Fibroblast of skin of scalp (primary cell): ENCODE measurements at places on chromosomes 1 and 21.
A peak's percentile ranks its signal among the peaks of the same experiment; 100 is the strongest.

- DNase-seq = no peak
Observed at GRCh38 chr1:168386949-168387586, 106.4 kb downstream of the TBX19 start.

- peak; percentile 100 for DNase-seq
Observed at GRCh38 chr1:218496561-218496960, 151.4 kb downstream of the TGFB2 start.

DNA sequence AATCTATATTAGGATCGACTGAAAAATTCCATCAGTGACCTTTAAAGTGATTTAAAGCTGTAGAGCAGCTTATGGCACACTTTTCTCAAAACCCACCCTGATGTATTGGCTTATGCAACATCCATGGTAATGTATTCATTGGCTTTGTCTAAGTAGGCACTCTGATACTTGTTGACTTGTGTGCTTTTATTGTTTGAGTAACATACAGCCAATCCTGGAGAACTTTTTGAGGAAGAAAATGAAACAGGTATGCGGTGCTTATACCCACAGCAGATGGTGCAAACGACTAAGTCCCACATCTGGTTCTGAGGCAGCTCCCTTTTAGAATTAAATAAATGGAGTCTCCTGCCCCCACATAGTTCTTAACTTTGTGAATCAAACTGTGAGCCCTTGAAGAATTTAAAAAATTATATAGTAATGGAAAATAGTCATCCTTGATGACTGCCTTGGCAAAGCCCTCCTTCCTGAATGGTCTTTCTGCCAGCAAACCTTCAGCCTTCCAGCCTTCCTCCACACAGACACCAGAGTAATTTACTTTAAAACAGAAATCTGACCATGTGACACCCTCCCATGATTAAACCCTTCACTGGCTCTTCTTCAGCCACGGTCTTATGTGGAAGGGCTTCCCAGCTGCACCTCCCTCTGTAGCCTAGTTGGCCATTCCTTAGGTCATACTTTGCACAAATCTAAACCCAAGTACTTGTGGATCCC, 116.0 kb downstream of the BCAR3 start:
- peak; percentile 57 for DNase-seq

- DNase-seq = peak; percentile 9
Observed at GRCh38 chr1:205812271-205812877, 624 bp downstream of the SLC41A1 start.

DNA sequence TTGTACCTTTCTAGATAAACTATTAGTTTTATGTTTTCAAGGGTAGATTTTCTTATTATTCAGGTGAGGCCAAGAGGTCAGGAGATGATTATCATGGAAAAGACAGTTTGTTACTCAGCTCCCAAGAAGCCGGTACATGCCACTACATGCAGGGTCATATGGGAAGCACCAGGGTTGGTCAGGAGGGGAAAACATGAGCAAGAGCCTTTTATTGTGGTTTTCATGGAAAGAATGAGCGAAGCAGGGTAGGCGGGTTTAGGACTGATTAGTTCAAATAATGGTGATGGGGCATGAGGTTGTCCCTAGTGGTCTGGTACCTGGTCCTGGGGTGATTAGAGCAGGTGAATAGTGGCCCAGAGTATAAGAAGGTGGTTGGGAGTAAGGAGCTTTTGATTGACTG, 189.9 kb downstream of the APP start:
- DNase-seq = no peak

DNA sequence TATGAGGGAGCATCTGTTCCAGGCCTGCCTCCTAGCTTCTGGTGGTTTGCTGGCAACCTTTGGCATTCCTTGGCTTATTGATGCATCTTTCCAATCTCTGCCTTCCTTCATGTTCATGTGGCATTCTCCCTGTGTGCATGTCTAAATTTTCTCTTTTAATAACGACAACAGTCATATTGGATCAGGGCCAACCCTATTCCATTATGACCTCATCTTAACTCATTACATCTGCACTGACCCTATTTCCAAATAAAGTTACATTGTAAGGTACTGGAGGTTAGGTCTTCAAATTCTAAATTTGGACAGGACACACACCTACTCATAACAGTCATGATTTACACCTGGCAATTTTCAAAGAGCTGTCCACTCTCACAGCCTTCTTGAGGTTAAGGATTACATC, 117.2 kb upstream of the FGGY start:
- no peak for DNase-seq

DNA sequence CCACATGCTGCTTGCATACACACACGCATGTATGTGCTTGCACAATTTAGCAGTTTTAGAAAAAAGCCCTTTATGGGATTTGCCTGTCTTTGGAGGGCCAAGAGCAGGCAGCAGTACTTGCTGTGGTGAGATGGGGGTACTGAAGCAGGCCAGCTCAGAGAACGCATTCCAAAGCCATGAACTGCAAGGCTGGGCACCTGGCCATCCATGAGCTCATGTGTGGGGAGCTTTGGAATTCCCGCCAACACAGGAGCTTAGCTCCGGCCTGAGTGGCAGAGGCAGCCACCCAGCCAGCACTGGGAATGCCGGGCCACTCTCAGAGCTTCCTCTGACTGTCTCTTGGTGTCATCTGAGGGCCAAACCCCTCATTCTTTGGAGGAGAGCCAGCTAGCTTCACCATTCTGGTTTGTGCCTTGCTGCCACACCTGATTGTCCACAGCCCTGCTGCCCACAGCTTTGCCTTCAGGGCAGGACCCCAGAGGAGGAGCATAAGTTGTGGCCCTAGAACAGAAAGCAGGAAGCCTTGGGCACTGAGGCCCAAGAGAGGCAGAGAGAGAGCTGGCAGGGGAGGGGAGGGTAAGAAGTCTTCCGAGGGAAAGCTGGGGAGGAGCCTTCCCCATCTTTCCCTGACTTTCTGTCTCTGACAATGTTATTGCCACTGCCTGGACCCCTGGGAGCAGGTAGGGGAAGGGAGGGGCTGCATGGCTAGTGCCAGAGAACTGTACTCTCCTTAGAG, 92.1 kb upstream of the POU3F1 start:
- DNase-seq = peak; percentile 95

- DNase-seq = peak; percentile 0
Observed at GRCh38 chr21:22536509-22536908, 1538.3 kb downstream of the NCAM2 start.
